Activated CD8-positive, alpha-beta memory T cell treated with anti-CD3 and anti-CD28 coated beads, Interleukin-2, amount 10 ng/mL, durations not matched to agents 7 days and 5 days (primary cell): ENCODE measurements at places on chromosomes 1 and 21. TPM values are rescaled to one million over a fixed set of nuclear protein-coding genes. Genes with fewer than 3 reads are reported as not detected.

Gene BMP8A
- total RNA-seq: not detected

Gene EPHA10
- total RNA-seq: not detected

Gene LMOD1
- not detected for total RNA-seq

Gene SEC16B
- not detected for total RNA-seq

Gene PLCH2
- total RNA-seq: 6.5 TPM

Gene ACP6
- total RNA-seq: 11.2 TPM

Gene TNFSF18
- not detected for total RNA-seq

Gene ALX3
- total RNA-seq: not detected

Gene CFHR3
- total RNA-seq: not detected

Gene SPATA45
- total RNA-seq: not detected

Gene SHE
- not detected for total RNA-seq

Gene CFAP57
- total RNA-seq: 0.09 TPM

Gene ICOSLG
- 1.1 TPM for total RNA-seq

Gene FHL3
- 13.5 TPM for total RNA-seq

Gene KLHDC7A
- total RNA-seq: not detected

Gene MCOLN3
- total RNA-seq: 1.1 TPM

Gene KCNJ6
- not detected for total RNA-seq
